ENCODE measurements at places on chromosomes 7 and 10. TPM values are rescaled to one million over a fixed set of nuclear protein-coding genes. Genes with fewer than 3 reads are reported as not detected.

CTAGE6 gene
- 2.1 TPM for total RNA-seq

DNA sequence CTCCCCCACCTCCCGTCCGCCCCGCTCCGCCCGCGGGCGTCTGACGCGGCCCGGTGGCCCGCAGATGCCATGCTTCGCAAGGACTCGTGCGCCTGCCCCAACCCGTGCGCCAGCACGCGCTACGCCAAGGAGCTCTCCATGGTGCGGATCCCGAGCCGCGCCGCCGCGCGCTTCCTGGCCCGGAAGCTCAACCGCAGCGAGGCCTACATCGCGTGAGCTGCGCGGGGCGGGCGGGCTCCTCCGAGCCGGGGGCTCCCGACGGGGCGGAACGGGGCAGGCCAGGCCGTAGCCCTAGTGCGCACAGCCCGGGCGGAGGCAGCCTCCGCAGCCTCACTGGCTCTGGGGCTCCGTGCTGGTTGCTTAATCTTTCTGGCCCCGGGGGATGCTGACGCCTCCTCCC, 2.8 kb downstream of the ASIC3 start:
- peak; percentile 59 for DNase-seq

DNA sequence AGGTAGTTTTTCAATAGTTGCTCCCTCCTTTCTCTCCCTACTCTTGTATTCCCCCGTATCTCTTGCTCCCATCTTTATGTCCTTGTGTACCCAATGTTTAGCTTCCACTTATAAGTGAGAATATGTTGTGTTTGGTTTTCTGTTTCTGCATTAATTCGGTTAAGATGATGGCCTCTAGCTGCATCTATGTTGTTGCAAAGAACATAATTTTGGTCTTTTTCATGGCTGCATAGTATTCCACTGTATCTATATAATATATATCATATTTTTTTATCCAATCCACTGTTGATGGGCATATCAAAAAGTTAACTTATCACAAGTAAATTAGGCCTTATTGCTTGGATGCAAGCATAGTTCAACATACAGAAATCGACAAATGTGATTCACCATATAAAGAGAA, 594.0 kb downstream of the TYW1 start:
- no peak for DNase-seq

DNA sequence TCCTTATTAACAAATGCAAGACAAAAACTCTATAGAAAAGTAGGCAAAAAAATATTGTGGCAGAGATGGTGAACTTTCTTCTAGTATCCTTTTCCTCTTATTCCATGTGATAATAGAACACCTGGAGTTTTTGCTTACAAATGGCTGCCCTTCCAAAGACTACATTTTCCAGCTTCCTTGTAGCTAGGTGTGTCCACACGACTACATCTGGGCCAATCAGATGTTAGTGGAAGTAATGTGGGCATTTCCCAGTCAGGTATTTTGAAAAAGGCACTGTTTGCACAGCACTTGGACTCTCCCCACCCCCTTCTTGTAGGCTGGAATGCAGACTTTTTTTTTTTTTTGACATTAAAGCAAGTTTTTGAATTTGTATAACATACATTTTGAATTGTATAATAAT, 105.5 kb upstream of the TBX20 start:
- no peak for DNase-seq

GRCh38 chr7:24715661-24716479, 41.4 kb downstream of the GSDME start:
- peak; percentile 61 for DNase-seq

FAM180A gene
- total RNA-seq: 0.46 TPM

DNA sequence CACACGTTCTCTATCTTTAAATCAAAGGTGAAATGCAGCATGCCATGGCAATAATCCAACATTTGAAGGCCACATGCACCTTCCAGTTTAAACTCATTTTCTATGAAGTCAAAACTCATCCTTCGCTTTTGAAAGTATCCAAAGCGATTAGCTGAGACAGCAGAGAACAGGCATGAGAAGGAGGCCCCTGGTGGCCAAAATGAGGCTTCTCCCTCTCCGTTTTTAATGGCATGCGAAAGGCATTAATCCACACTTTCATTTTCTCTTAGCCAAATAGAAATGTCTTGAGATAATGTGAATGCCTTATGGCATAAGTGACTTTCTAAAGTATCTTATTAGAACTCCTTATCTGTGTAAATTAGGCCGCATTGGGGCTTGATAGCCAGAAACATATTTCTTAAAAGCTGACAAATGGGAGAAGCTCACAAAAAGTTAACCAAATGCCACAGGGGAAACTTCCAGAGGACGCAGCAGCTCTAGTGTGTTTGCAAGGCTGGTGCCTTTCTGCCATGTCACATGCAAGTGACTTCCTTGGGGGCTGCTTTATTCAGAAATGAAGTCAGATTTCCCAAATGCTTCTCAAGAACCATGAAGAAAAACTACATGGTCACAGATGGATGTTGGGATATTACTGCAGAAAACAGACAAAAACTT, 1189.6 kb downstream of the SORCS1 start:
- no peak for DNase-seq

RSPH10B gene
- 1.2 TPM for total RNA-seq

DNA sequence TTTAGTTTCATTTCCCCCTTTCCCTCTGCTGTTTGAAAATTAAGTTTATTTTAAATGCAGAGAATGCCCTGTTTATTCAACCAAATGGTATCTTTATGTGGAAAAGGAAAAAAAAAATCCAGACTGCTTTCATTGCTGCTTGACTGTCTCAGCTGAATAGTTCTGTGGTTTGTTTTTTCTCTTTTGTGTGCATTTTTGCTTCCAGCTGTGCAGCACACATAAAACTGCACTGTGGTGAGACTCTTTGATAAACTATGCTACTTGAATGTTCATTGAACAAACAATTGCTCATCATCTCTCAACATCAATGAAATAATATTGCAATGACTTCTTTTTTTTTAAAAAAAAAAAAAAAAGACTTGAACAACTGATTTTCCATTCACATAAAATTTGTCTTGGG, 78.6 kb upstream of the GLI3 start:
- no peak for DNase-seq

ARMH3 gene
- total RNA-seq: 36.2 TPM

- no peak for DNase-seq
Measured at GRCh38 chr7:3135626-3136025, 92.0 kb upstream of the CARD11 start.

GPR26 gene
- 8.1 TPM for total RNA-seq

DNA sequence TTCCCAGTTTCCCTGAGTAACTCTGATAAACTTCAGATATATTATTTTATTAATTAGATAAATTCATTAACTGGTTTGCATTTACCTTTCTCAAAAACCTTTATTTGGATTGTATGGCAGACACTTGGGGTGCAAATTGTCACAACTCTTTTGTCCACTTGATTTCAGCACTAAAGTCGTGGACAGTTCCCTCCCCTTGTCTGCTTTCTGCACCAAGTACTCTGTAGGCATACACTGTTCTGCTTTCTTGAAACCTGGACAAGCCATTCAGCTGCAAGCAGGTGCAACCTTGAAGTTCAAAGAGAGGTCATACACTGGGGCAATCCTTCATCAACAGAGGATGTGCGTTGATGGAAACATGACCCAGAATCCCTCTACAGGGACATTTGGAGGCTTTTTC, 162.9 kb downstream of the ARL5B start:
- no peak for DNase-seq

- no peak for DNase-seq
Measured at GRCh38 chr10:34811126-34811967, 3.7 kb downstream of the PARD3 start.

GRCh38 chr10:90413196-90413595, 444.6 kb downstream of the HTR7 start:
- DNase-seq: no peak

Measured in dorsolateral prefrontal cortex (tissue), 122 donors.